Activated CD4-positive, alpha-beta T cell treated with anti-CD3 and anti-CD28 coated beads, Interleukin-2, Interleukin-6, amounts not matched to agents 100 ng/mL and 50 ng/mL, durations not matched to agents 16 hours and 8 hours (primary cell): ENCODE measurements at places on chromosomes 12 and 14.

- peak; percentile 38 for DNase-seq
Measured at GRCh38 chr12:105330931-105331804, 677 bp downstream of the C12orf75 start.

DNA sequence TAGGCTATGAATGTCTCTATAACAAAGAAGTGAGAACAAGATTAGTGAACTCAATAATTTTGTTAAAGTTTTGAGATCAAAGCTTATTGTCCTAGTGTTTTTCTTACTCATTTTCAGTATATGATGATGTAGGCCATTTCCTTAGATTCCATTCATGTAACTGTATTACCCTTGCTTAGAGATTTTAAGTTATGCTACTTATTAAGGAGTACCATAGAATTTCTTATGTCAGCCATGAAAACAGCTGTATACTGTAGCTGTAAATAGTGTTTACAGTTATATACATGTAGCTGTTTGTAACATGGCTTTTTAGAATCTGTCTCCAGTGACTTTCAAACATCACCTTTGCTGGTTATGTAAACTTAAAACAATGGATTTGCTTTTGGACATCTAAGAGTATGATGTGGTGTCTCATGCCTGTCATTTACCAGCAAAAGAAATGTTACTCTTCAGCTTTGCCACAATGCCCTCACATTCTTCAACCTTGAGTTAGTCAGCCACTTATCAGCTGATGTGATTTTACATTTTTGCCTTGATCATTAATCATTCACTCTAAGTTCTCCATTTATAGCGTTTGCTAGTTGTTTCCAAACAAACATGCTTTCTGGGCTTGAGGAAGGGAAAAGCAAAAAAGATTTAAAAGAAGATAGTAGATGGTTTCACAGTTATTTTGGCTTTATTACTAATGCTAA is 55.5 kb downstream of the SLC16A7 start:
- no peak for DNase-seq

- DNase-seq, result no peak
Measured at GRCh38 chr12:91099341-91099740, 12.0 kb downstream of the LUM start.

DNA sequence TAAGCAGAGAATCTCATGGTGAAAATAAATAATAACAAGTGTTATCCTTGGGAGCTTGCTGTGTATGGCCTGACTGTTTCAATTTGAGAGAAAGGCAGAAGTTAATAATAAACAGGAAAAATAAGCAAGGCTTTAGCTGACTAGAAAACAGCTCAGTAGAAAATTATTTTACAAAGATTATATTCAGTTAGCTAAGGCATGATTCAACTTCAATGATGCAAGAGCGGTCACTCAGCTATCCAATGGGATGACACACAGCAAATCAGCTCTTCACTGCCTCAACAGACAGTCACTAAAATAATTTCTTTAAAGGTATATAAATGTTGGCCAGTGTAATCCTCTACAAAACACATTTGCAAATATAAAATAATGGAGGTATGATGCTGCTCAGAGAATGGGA is 18.6 kb downstream of the GSTZ1 start:
- no peak for DNase-seq

- peak; percentile 98 for DNase-seq
Measured at GRCh38 chr12:110124269-110124995, at the start of gene IFT81. Gene IFT81 (plus strand): TSS chr12:110124357. CDS start chr12:110127381, 3,024 bp downstream.

- DNase-seq, result no peak
Measured at GRCh38 chr12:66648033-66648735, 30.7 kb downstream of the GRIP1 start.

DNA sequence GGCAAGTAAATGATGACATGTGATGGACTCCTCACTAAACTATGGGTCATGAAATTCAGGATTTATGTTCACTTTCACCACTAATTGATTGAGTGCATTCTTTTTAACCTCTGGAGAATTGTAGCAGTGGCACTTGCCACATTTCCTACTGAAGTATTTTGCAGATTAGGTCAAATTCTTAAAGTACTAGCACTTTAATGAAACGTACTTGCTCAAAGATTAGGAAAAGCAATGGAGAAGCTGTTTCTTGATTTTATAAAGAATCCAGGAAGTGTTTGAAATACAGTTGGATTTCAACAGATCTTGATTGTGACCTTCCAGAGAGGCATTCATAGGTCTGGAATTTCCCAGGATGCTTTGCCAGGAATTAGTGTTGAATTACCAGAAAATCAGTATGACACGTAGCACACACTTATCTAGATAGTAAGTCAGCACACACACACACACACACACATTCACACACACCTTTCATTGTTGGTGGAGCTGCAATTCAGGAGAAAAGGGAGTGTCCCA is 162.6 kb downstream of the MYRFL start:
- DNase-seq, result no peak

DNA sequence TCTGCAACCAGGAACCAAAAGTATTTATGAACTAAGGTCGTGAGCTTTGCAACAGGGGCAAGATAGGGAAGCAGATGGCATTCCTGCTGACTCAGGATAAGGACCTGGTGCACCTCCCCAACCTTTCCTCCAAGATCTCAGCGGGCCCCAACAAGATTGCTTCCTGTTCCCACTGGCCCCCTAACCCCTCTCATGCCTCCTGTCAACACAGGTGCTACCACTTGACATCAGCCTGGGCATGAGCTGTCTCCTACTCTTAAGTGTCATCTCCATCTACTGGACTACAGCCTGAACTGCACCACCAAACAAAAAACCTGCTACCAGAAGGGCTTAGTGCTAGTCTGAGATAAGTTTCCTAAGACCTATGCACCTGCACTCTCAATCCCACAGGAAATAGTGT is 32.7 kb downstream of the MED6 start:
- peak; percentile 57 for DNase-seq

GRCh38 chr14:92635031-92635430 is 113.4 kb downstream of the LGMN start:
- no peak for DNase-seq

- DNase-seq, result no peak
Measured at GRCh38 chr14:102234331-102235264, 70.4 kb downstream of the MOK start.

DNA sequence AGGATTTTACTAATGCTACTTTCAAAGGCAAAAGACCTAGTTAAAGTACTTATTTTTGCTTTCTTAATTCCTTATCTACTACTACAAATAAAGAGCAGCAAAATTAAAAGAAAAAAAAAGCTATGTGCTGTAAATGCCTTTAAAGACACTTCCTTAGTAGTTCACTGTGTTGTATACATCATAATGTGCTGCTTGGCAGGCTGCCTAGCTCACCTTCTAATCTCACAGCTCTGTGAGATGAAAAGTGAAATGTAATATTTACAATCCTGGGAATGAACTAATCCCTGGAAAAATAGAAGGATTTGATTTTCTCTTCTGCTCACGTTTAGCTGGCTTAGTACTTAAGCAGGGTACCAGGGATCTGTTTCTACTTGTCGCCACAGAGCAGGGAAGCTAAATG is 184.4 kb upstream of the ALG10B start:
- DNase-seq, result no peak

DNA sequence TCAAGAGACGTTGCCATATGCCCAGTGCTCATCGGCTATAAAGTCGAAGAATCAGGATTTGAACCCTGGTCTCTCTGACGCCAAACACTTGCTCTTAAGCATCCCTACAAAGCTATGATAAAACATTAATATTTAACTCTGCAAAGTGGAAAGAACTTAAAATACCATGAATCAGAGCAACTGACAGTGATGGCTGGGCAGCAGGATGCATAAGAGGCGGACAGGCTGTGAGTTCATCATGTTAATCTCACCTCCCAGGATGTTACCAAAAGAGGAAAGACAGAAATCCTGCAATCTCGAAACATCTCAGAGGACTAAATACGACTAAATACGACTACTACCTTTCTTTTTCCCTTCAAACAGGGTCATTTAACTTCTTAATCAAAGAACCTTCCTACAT is 5.8 kb downstream of the DICER1 start:
- DNase-seq, result no peak

GRCh38 chr12:47378222-47378582 is 298.4 kb upstream of the AMIGO2 start:
- no peak for DNase-seq

- no peak for DNase-seq
Measured at GRCh38 chr14:61469781-61470180, 148.4 kb downstream of the PRKCH start.

GRCh38 chr12:105279460-105280056 is 43.6 kb upstream of the APPL2 start:
- DNase-seq, result peak; percentile 61

GRCh38 chr12:92558215-92558773 is 144.5 kb upstream of the PLEKHG7 start:
- no peak for DNase-seq

GRCh38 chr12:79168687-79169086 is 304.1 kb downstream of the SYT1 start:
- no peak for DNase-seq

- DNase-seq, result no peak
Measured at GRCh38 chr12:39632670-39633069, 13.1 kb upstream of the ABCD2 start.

DNA sequence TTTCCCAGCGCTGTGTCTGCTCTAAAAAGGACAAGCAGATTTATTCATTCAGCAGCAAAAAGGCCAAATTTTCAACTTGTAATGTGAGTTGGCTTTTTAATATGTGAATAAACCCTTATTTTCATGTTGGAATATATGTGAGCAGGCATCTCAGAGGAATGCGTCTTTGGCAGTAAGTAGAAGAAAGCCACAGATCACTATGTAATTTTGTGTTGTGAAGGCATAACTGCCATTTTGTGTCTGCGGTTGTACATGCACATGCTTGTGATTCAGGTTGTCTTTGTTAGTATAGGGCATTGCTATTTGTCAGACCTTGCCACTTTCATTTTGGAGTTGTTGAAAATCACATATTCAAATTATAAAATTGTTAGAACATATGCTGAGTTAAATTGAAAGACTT is 398.8 kb upstream of the RGS6 start:
- DNase-seq, result no peak

DNA sequence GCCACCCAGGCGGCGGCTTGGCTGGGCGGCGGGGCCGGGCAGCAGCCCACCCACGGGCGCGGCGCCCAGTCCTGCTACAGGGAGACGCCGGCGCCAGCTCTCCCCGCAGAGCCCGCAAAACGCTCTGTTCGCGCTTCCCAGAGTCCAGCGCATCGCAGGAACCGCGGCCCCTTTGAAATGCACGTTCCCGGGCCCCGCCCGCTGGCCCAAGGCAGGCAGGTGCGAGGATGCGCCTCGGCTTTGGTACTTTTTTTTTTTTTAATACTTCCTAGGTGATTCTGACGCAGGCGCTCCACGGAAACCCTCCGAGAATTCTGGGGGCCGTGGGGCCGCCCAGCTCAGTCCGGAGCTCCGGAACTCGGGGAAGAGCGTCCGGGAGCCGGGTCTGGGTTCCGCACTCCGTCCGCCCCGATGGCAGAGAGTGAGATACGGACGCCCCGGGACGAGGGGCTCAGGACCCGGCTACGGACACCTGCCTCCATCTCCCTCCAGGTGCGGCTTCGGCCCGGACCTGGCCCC is 483 bp downstream of the POC1B start:
- DNase-seq, result peak; percentile 49

- peak; percentile 13 for DNase-seq
Measured at GRCh38 chr12:21940549-21941505, at the start of gene ABCC9. Gene ABCC9 (minus strand): TSS chr12:21941426. CDS start chr12:21936674, 4,752 bp downstream.

DNA sequence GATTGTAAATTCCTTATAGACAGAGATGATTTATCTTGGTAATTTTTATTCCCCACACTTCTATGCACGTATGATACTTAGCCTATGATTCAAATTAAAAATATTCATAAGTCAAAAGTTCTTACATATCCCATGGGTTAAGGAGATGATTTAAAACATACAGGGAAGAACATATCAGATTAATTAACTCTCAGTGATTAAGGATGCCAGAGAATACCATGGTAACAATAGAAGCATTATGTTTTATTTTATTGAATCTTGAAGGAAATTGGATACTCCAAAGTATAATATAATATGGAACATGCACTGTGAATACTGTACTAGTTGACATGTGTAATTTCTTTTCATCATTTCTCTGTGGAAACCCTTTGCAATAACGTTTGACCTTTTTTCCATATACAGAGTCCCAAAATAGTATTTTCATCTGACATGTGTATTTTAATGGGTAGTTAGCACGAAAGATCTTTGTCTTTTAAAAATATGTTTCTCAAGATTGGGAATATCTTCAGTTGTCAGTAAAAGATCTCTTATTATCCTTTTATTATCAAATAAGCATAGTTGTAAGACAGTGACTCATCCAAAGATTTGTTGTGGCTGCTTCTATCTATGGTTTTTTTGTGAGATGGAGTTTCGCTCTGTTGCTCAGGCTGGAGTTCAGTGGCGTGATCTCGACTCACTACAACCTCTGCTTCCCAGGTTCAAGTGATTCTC is 166.7 kb downstream of the RAD51B start:
- DNase-seq, result no peak

GRCh38 chr14:90811641-90812040 is 4.6 kb downstream of the TTC7B start:
- no peak for DNase-seq

GRCh38 chr14:90568405-90568804 is 171.6 kb downstream of the CALM1 start:
- DNase-seq, result peak; percentile 1

DNA sequence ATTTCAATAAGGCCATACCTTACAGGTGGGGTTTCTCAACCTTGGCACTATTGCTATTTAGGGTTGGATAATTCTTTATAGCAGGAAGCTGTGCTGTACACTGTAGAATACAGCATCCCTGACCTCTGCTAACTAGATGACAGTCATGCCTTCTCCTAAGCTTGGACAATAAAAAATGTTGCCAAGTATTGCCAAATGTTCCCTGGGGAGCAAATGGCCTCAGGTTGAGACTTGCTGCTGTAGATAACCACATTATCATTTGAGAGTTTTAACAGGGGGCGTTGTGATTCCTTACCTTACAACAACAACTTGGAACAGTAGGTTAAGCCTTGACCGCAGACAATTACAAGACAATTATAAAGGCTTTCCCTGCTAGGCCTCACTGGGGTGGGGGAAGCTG is 1073.6 kb upstream of the TMEM132C start:
- DNase-seq, result no peak

DNA sequence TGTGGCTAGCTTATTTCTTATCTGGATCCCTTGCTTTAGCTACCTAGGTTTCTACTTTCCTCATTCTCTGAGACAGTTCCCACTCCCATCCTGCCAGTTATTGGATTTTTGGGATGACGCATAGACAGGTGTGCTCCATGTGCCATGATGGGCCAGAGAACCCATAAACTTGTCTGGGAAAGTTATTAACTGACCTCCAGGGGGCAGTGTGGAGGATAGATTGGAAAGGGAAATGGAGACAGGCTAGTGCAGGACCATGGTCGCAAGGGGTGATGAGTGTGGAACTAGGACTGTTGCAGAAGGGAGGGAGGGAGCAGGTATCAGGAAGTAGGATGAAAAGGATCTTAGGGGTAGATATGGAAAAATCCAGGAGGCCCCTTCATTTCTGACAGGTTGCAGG is 80.3 kb downstream of the ESRRB start:
- peak; percentile 62 for DNase-seq

GRCh38 chr12:59678759-59679411 is 83.1 kb downstream of the SLC16A7 start:
- no peak for DNase-seq
